Hippocampal formation (tissue), 2 donors: ENCODE measurements at places on chromosomes 5 and 9.

DNA sequence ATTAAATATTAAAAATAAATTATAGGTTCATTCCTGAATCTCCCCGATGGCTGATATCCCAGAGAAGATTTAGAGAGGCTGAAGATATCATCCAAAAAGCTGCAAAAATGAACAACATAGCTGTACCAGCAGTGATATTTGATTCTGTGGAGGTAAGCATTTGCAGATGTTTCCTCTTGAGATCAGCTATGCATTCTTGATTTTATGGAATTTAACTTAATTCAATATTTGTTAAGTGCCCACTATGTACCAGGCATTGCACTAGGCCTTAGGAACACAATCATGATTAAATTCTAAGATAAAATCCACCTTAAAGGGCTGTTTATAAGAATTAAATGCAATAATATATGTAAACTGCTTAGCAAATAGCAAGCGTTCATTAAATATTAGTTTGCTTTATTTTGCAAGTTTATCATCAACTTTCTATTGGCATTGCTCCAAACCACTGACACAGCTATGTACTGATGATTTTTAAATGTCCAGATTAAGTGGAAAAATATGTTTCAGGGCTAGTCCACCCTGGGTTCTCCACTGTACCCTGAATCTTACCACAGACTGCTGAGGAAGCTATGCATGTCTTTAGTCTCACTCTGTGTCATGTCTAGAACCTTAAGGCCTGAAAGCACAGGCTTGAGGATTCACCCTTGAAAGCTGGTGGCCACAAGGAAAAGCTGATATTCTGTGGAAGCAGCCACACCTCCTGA, 33.2 kb downstream of the SLC22A4 start:
- no peak for DNase-seq

- DNase-seq: no peak
These were observed 717.0 kb downstream of the PRELID2 start for GRCh38 chr5:145118127-145118526.

DNA sequence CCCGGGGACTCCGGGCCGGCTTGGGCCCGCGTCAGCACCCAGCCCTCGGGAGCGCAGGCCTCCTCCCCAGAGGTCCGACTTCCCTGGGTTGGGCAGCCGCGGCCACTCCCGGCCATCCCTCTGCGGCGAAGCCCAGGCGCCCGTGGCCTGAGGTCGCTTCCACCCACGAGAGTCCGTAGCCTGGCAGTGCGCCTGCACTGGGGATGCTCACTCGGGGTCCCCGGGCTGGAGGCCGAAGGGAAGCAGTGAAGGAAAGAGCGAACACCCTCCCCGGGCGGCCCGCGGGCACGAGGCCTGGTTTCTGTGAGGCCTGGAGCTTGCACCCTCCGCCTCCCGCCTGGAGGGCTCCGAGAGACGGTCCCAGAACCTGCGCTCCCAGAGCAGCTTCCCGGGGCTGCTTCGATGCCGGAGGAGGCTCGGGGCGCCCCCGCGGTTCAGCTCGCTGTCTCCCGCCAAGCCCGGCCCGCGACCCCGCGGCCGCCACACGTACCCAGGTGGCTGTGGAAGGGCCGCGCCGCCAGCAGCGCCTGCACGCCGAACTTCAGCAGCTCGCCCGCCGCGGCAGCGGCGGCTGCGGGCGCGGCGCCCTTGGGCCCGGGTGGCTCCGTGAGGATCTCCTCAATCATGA, 607 bp downstream of the BARX1 start:
- no peak for DNase-seq

GRCh38 chr5:171839112-171839511, 53.5 kb downstream of the SMIM23 start:
- no peak for DNase-seq

GRCh38 chr9:137412431-137412830, 10.5 kb downstream of the EXD3 start:
- no peak for DNase-seq

DNA sequence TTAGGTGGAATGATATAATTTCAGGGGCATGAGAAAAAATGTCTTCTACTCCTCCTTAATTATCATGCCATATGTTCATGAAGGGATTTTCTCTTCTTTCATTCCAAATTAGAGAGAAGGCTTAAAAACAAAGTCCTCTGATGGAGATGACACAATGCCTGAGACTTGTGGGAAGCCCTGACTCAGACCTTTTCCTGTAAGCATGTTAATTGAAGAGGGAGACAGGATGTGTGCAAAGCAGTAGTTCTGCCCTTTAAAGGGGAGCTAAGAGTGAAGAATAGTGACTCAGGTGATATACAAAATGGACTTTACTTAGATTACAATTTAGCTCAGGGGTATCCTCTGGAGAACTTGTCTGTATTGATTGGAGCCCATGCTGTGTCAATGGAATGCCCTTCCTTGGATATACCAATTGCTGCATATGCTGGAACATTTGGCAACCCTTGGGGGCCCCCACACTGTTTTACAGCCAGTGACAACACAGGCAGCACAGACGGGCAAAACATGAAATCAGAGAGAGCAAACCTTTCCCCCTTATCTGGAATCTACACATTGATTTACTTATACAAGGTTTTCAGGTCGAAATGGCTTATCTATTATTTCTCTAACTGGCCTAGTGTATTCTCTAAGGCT, 81.3 kb downstream of the IZUMO3 start:
- no peak for DNase-seq
